ENCODE measurements at places on chromosomes 11 and 22.
A peak's percentile ranks its signal among the peaks of the same experiment; 100 is the strongest.

DNA sequence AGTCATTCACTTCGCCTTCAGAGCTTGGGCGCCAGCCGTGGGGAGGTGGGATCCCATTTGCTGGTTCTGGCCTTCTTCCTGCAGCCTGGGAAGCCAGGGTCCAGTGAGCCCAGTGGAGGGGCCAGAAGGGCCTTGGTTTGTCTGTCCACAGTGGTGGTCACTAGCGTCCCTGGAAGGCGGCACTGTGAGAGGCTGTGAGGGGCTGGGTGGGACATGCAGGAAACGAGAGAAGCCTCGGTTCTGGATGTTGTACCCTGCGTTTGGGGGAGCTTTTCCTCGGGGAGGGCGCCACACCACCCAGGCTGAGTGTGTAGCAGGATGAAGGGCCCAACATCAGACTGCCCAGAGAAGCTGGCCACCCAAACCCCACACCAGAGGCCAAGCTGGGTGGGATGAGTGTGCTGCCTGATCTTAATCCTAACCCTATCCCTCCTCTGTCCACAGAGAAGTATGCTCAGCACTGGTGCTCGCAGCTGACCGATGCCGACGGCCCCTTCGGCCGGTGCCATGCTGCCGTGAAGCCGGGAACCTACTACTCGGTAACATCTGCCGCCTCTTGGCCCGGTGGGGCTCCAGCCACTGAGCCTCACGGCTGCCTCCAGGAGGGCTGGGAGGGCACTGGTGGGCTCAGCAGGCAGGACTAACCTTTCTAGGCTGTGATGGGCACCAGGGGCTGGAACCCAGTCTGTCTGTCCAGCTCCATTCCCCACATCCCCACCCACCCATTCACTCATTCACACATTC lies 14.4 kb downstream of the MUC5AC start:
- no peak for DNase-seq

DNA sequence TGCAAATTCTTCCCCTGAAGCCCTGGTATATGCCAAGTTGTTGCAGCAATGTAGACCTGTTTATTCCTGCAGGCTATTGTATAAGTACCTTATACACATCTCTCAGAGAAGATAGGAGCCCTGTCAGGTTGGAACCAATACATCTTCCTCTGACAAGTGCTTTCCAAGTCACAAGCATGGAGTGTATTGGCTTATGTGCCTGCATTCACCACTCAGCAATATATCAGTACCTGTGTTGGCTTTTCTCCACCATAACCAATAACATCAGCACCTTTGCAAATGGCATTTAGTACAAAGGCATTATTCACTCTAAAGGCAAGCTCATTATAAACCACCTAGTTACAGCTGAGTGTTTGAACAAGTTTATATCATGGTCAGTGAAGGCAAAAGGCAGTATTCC lies 611.7 kb upstream of the CNTN5 start:
- DNase-seq = no peak

GRCh38 chr11:64665411-64665821 lies 57.6 kb downstream of the NRXN2 start:
- DNase-seq = no peak

GRCh38 chr22:19128946-19129727 lies 2.0 kb upstream of the TSSK2 start:
- DNase-seq = no peak

- DNase-seq = peak; percentile 54
Measured at GRCh38 chr11:43327987-43328386, 16.2 kb downstream of the API5 start.

DNA sequence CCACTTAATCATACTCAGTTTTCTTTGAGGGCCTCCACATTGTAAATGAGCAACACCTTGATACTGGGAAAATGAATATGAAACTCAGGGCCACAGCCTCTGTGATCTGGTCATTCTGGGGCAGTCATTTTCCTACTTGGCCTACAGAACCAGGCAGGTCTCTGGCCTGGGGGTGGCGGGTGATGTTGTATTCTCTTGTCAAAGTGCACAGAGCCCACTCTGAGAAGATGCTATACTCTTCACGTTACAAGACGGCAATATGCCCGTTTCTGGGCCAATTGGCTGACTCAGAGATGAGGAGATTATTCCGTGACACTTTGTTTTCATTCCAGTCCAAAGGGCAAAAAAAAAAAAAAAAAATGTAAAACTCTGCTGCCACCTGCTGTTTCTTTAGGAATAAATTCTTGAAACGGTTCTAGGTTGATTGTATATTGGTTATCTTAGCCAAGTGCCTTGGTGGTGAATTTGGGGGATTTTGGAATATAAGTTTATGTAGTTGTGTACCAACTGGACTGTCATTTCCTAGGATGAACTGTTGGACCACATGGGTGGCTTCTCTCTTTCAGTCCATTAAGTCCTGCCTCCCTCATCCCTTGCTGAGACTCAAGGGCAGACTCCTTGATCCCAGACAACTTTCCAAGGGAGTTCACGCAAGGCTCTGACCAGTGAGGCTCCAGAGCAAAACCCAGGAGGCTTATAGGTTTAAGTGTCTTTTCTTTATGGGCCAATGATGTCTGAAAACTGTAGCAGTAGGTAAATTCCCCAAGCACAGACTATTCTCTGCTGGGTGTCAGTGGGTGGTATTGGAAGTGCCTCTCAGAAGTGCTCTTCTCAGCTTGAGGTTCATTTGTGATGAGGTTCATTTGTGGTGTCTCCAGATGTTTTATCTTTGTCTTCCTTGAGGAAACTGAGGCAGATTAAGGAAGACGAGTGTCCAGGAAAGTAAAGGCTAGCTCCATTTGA lies 18.2 kb downstream of the ADM start:
- peak; percentile 87 for DNase-seq

Data from A549 (cell line).